Stimulated activated CD4-positive, alpha-beta T cell treated with anti-CD3 and anti-CD28 coated beads, TNF-alpha, amount 100 ng/mL, for 4 hours (primary cell): ENCODE measurements at places on chromosomes 11 and 22.

DNA sequence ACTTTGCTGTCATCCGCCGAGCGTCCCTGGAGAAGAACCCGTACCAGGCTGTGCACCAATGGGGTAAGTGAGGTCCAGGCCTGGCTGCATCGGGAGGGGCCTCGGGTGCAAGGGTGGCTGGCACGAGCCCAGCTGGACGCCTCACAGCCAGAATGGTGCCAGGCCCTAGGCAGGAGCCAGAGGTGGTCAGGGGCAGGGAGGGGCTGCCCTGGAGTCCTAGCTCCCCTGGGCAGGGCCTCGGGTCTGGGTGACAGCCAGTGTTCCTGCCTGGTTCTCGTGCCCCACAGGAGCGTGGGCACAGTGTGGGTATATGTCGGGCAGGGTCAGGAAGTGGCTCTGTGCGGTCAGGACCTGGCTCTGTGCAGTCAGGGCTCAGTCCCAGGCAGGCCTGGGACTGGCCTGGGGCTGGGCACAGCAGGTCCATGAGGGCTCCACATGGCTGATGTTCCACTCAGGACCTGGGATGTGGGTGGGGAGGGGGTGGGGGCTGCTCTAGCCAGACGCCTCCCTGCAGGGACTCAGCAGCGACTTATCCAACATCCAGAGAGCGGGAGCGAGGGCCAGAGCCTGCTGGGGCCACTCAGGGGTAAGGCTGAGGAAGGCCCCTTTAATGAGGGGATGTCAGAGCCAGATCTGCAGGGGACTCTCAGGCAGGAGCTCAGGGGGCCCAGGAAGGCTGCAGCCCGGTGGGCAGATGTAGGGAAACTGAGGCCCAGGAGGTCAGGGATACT, 1.2 kb downstream of the TSPAN32 start:
- no peak for DNase-seq

- no peak for DNase-seq
Measured at GRCh38 chr22:23397008-23397612, 183.0 kb downstream of the IGLL1 start.

- DNase-seq: no peak
Measured at GRCh38 chr11:46248289-46249102, 29.0 kb upstream of the CREB3L1 start.

DNA sequence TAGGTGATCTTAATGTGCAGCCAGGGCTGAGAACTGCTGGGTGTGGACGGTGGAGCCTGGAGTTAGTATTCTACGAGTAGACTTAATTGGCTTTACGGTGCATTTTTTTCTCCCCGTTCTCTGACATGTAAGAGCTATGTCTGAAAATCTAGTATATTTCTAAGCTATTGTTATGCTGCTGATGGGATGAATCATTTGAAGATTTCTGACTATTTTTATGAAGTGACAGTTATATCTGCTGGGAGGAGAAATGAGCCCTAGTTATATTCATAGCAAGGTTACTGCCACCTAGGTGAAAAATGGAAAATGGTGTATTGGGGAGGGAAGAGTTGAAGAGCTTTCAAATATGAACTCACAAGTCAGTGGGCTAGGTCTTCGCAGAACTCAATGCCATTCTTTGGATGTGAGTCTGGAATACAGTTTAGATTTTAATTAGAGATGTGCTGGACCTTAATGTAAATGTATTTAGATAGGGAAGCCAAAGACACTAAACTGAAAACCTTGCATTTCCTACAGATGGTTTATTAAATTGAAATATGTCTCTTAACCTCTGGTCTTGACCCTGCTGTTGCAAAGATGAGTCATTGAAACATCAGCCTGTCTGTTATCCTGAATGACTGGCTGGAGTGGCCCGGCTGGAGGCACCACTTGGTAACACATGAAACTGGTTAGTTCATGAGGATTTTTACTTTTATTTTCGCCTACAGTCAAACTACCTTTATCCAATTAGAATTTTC, 293.7 kb downstream of the DDX10 start:
- DNase-seq: no peak

- no peak for DNase-seq
Measured at GRCh38 chr11:33375688-33376311, 118.6 kb downstream of the HIPK3 start.

DNA sequence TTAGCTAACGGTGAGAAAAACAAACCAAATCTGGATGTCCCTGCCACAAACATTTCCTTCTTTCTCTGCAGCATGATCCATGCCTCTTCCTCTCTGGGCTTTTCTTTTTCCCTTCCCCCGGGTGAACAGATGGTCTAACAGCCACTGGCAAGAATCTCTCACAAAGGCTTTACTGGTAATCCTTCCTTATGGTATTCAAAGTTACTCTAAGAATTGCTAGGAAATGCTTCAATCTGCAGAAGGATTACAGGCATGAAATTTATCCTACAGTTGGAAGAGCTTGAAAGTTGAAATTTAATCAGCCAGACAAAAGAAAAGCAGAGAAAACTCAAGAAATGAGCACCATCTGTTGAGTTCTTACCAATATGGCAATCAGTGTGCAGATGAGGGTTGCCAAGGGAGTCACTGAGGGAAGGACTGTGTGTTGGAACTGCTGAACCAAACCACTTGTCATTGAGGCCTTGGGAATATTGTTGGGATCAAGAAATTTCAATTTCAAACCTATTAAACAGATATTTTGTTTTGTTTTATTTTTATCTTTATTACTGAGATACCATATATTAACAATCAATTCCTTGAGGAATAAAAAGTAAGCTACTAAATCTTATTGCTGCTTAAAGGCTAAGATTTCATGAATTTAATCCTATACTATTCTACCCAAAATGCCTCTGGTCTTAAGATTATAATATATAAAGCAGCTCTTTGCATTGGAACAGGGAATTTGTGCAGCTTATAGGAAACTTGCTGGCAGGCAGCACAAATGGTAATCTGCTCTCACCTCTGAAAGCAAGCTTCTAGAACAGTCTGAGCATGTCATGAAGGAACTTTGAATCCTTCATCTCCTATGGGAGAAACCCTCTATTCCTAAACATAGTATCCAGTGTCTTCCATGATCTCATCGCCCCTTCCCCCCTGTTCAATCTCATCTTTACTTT, 29.7 kb upstream of the NDUFC2 start:
- no peak for DNase-seq

DNA sequence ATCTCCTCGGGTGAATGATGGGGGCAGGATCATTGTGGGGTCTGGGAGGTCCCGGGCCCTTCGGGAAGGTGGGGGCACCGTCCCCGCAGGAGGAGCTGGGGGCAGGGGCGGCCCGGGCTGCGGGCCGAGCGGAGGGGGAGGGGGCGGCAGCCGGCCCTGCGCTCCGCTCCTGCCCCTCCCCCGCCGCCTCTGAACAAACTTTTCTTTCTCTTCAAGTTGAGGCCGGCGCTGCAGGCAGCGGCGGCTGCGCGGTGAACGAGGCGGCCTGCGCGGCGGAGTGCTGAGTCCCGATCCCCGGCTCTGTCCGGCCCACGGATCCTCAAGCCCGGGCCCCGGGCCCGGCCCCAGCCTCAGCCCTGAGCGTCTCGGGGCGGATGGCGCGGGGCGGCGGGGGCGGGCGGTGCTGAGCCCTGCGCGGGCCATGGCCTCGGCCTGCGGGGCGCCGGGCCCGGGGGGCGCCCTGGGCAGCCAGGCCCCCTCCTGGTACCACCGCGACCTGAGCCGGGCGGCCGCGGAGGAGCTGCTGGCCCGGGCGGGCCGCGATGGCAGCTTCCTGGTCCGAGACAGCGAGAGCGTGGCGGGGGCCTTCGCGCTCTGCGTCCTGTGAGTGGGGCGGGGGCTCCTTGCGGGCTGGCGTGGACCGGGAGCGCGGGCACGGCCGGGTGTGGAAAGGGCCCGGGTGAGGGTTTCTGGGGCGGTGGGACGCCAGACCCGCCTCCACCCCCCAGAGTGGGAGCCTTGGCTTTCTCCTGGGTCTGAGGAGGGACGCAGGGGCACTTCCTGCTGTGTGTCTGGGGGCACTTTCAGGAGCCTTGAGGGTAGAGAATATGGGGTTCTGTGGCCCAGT, at the start of gene INPPL1:
INPPL1 (plus strand) TSS at position 204 of the 847 bp plus-strand sequence; CDS start at position 422, 218 bp downstream.
- DNase-seq: peak; percentile 24

- no peak for DNase-seq
Measured at GRCh38 chr11:3052567-3052966, 4.7 kb downstream of the CARS1 start.

- no peak for DNase-seq
Measured at GRCh38 chr11:2653198-2653551, 46.6 kb downstream of the KCNQ1OT1 start.

DNA sequence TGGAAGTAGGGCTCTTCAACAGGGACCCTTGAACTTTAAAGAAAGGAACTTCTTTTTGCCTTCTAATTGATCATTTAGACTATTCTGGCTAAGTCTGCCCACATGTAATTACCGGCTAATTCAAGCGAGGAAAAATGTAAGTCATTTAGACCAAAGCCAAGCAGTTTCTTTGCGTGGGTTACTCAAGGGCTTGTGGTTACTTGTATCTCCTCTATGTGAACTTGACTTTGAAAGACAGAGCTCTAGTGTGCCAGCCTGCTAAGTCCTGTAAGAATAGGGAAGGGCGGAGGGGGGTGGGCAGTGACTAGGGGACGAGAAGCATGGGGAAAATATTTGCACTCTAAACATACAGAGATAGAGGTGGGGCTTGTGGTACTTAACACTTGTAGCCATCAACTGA, 145.2 kb upstream of the TEAD1 start:
- no peak for DNase-seq

DNA sequence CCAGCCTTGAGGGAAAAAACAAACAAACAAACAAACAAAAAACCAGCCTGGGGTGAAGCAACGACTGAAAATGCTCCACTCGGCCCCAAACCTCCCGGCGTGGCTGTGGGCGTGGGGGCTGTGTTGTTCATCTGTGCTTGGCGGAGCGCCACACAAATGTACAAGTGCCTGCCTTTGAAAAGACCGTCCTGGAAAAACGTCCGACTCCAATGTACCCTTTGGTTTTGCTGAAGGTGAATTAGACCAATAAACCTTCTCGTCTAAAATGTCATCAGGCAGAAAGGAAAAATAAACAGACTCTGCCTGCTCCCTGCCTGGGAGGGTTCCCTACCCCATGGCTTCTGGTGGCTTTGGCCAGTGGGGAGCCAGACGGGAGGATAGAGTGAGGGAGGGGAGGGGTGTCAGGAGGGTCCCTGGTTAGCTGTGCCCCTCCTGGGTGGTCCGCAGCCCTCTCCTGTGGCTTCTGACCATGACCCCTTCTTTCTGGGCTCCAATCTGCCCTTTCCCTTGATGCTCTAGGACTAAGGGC, 93.9 kb downstream of the TRMU start:
- DNase-seq: no peak

GRCh38 chr22:19517171-19517500, 7.1 kb downstream of the CLDN5 start:
- DNase-seq: no peak
